NCI-H1436 (cell line): ENCODE measurements at places on chromosomes 2 and 18.

DNA sequence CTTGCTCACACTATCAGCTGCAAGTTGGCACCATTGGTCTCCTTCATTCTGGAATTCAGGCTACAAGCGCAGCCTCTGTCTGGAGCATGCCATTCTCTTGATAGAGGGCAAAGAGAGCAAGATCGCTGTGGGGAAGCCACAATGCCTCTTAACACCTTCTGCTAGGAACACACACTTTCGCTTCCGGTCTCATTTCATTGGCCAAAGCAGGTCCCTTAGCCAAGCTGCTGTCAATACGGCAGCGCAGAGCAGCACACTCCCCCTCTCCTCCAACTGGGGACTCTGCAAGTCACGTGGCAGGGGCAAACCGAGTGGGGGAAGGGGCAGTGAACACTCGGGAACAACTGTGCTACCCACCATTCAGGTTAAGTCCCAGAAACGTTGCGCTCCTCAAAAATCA lies 98.1 kb downstream of the MMADHC start:
- DNase-seq: no peak

DNA sequence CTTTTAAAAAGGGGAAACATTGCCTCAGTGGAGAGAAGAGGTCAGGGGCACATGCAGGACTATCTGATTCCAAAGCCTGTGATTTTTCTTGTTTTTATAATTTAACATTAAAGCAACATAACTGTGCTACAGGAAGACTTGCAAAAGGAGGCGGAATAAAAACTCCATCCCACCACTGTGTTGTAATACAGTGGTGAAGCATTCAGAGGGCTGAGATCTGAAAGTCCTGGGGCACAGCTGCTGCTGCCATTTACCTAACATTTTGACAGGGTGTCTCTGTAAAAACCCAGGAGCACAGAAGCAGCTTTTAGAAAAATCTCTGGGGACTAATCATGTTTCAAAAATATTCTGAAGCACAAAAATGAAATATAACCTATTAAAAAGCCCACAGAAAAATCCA lies 97.6 kb downstream of the GRB14 start:
- DNase-seq: no peak

- no peak for DNase-seq
Measured at GRCh38 chr2:106759966-106760365, 126.0 kb downstream of the ST6GAL2 start.

GRCh38 chr18:32261003-32261402 lies 71.2 kb downstream of the MEP1B start:
- DNase-seq: no peak

- no peak for DNase-seq
Measured at GRCh38 chr2:160842286-160842685, 317.9 kb upstream of the TANK start.

DNA sequence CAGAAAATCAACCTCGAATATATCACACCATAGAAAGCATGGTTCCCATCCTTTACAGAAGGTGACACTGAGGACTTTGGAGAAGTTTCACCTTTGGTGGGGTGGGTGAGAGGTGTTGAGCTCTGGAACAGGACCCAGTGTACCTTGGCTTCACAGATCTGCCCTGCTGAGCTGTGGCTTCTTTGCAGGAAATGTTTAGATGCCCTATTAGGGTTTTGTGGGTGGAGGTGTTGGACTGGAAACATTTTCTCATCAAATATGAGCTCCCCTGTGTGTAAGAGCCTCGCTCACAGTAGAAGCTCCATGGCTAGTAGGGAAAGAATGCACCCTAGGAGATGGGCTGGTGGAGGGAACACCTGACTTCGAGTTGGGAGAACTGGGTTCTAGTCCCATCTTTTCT lies 55.6 kb downstream of the RPL37A start:
- DNase-seq: no peak

GRCh38 chr18:5628512-5629255 lies 84.9 kb upstream of the EPB41L3 start:
- no peak for DNase-seq

DNA sequence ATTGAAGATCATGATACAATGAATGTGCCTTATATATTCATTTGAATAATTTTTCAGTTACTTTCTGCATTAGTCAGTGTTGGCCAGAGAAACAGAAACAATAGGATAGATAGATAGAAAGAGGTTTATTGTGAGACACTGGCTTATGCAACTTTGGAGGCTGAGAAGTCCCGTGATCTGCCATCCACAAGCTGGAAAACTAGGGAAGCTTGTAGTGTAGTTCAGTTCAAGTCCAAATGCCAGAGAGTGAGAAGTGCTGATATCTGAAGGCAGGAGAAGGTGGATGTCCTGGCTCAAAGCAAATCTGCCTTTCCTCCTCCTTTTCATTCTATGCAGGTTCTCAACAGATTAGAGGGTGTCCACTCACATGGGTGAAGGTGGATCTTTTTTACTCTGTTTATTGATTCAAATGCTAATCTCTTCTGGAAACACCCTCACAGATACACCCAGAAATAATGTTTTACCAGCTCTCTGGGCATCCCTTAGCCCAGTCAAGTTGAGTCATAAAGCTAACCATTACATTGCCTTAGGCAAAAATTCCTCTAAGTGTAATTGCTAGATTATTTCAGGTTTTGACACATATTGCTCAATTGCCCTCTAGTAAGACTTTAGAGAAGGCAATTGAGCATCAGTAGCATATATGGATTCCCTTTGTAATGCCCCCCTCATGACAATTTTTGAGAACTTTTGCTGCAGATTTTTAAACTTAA lies 341.4 kb downstream of the LPIN1 start:
- DNase-seq: no peak

- no peak for DNase-seq
Measured at GRCh38 chr2:192513575-192513974, 318.8 kb upstream of the TMEFF2 start.

DNA sequence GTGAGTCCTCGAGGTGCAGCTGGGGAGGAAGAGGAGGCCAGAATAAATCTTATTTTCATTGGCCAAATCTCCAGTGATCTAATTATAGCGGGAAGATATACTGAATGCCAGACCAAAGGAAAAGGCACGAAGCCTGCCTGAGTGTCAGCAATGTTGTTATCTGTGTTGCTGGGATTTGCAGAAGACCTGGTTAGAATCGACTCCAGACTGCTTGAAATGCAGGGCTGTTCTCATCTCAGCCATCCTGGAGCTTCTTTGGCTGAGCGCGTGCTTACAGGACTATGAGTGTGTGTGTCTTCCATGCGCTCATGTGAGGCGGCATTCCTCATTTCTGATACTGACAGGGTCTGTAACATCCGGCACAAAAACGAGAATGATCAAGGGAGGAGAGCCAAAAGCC lies 81.2 kb downstream of the TSN start:
- DNase-seq: no peak

GRCh38 chr2:65021709-65022108 lies 32.5 kb downstream of the SLC1A4 start:
- DNase-seq: no peak

GRCh38 chr2:86441392-86441881 lies 266 bp downstream of the KDM3A start:
- no peak for DNase-seq

DNA sequence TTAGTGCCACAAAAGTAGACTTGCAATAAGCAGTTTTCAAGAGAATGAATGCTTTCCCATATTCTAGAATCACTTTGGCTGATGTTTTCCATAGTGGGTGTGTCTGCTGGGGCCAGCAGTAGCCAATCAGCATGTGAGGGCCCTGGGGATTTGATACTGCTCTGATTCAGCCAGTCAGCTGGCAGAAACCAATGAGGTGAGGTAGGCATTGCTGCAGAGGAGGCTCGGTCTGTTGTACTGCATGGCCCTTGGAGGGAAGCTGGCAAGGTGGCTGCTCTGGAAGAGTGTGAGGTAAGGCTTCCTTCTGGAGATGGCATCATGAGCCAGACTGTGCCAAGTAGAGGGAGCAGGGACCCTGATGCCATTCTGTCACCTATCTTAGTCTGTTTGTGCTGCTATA lies 22.7 kb downstream of the TMEM87B start:
- DNase-seq: peak; percentile 8

DNA sequence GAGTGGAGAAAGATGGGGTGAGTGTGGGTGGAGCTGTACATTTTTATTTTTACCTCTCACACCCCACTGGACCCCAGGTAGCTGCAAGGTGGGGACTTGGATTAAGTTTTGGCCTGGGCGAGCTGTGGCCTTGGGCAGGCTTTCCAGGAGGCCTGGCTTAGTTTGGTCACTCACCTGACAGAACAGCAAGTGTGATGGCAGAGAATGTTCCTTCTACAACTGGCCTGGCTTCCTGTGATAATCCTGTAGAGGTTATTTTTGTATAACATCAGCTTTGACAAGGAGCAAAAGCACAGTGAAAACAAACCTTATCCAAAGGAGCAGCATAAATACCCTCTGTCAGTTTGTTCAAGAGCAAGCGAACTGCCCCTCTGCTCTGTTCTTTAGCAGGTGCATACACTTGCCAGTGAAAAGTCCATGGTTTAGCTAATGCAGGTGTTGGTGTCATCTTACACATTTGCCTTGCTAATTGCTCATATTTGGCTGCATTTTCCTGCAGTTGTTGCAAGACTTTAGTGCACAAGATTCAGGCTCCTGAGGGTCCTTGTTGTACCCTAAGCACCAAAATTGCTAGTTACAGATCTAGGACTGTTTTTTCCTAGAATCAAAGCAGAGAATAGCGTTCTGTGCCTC lies 6.3 kb downstream of the THNSL2 start:
- peak; percentile 63 for DNase-seq

- no peak for DNase-seq
Measured at GRCh38 chr2:127516041-127516762, 10.1 kb downstream of the IWS1 start.

GRCh38 chr18:47143899-47144485 lies 6.3 kb downstream of the HDHD2 start:
- no peak for DNase-seq

DNA sequence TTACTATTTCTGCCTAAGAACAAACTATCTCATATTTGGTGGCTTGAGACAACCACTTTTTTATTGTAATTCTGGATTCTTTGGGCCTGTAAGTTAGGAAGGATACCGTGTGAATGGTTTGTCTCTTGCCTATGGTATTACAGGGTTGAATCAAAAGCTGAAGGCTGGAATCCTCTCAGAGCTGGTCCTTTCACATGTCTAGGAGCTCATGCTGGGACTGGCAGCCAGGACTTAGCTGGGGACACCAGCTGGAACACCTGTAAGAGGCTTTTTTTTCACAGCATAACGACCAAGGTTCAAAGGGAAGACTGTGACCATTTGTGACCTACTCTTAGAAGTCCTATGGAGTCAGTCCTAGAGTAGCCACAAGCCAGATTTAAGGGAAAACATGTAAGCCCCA lies 226.3 kb downstream of the ZNF804A start:
- DNase-seq: no peak

GRCh38 chr2:64359892-64360657 lies 93.9 kb upstream of the LGALSL start:
- no peak for DNase-seq

DNA sequence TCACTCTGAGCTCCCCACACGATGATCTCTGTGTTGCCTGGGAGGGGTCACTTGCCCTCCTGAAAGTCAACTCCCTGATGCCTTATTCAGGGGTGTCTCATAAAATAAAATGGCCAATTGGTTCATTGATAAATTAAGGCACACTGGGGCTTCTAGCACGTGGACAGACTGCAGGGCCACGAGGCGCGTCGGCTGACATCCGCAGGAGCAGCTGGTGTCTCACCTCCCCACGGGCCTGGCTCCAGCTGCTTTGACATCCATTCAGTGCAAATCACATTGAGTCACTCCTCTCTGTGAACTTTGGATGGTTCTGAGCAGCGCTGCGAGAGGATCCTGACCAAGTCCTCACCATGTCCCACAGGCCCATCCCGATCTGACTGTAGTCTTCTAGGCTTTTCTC lies 4.6 kb upstream of the ST8SIA3 start:
- no peak for DNase-seq

DNA sequence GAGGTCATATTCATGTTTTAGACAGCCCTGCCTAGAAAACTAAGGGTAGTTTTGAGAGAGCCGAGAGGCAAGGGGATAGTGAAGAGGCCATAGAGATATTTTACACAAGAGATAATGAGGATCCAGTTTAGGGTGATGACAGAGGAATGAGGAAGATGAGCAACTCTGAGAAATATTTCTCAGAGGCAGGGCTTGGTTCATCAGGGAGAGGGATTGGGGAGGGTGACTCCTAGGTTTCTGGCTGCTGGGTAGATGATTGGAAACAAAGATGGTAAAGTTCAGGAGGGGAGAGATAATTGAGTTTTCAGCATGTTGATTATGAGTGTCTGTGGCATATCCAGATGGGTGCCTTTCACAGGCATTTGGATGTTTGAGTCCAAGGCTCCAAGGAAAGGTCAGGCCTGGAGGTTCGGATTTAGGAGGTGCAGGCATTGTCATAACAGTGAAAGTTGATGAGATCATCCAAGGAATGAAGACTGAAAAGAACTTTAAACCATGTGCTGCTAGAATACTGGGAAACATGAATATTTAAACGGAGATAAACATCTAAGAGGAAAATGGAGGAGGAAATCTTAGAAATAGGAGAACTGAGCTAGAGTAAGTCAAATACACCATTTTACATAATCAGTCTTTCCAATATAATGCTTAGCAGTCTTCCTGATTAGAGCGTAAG lies 7.4 kb downstream of the MYL12B start:
- DNase-seq: no peak

DNA sequence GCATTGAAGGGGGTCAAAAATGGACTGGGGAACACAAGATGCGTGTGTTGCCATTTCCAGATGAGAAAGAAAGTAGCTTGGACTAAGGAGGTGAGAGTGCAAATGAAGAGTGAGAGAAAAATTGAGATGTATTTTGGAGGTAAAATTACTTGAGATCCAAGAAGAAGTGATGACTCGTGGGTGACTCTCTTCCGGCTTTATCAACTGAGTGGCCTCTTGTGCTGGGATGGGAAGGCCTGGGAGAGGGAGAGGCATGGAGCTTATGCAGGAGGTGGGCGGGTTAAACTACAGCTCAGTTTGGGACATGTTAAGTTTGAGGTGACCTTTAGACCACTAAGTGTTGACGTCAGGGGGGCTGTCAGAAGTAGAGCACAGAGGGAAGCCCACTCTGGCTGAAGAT lies 34.9 kb downstream of the SULT1C2 start:
- DNase-seq: no peak

DNA sequence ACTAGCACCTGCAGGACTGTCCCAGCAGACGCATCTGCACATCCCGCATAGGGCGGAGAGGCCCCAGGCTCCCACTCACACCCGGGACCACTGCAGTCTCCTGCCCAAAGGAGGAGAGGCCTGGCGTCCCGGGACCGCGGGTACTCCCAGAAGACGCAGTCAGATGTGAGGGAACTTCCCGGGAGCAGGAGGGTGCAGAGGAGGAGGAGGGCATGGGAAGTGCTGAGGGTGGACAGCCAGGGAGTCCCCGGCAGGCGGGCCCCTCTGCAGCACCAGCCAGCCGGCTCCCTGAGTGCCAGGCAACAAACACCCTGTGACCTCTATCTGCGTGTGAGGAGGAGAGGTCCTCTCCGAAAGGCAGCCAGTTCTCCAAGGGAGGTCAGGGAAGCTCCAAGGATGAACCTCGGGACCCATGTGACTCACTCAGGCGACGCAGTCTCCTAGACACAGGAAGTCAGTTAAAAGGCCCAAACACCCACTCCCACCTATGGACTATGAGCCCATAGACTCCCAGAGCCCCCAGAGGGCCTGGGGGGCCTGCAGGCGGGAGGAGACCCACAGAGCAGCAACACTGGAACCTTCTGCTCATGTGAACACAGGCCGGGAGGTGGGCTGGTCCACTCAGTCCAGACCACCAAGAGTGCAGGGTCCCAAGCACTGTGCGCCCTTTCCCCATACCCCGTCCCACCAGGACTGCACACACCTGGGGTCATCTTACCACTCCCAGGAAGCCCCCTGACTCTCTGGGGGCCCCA lies 4.2 kb downstream of the PXDN start:
- DNase-seq: no peak

- DNase-seq: no peak
Measured at GRCh38 chr2:96505231-96505889, at the start of gene NEURL3. Gene NEURL3, minus strand, starts transcription at chr2:96505357. Its CDS starts 71 bp downstream, at chr2:96505286.

GRCh38 chr2:169797601-169798000 lies 1.1 kb upstream of the SSB start:
- DNase-seq: no peak
